ENCODE measurements at places on chromosomes 6 and 20.
A peak's percentile ranks its signal among the peaks of the same experiment; 100 is the strongest.

DNA sequence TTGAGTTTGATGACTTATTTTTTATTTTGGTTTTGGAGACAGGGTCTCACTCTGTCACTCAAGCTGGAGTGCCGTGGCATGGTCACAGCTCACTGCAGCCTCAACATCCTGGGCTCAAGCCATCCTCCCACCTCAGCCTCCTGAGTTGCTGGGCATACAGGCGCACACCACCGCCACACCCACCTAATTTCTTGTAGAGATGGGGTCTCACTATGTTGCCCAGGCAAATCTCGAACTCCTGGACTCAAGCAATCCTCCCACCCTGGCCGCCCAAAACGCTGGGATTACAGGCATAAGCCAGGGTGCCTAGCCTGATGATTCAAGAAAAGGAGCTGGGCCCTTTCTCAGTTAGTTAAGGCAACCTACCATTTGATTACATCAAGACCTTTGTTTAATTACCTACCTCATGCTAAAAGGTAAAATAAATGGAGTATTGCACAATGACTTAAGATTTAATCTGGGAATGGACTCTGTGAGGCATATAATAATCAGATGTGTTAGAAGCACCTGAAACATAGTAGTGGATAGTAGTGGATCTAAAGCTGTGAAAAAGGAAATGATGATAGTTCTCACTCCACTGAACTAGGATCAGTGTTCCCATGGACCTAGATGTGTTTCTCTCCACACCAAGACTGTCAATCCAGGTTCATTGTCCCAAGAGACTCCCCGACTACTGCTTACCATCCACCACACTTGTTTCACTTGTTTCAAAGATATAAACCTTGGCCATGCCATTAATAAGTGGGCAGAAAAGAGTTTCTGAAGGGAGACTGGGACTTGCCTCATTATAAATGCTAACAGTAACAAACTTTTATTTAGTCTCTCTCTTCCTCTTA lies 2.1 kb downstream of the TNFRSF21 start:
- DNase-seq, result no peak

GRCh38 chr6:115592025-115592424 lies 468.7 kb downstream of the FRK start:
- no peak for DNase-seq

DNA sequence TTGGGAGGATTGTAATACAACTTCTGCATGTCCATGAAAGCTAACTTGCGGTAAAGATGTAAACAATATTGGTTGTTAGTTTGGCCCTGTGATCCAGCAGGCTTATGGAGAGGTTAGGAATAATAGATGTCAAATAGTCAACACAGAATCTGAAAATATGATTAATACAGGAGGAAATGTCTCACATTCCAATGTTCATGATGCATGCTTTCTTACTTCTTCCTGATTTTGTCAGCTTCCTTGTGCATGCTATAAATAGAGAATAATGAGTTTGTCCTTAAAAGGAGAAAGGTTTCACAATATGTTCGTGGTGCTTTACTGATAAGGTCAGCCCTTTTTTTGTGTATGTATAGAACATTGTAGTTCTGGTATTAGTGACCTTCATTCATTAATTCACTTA lies 136.7 kb downstream of the MMUT start:
- DNase-seq, result peak; percentile 34

- DNase-seq, result peak; percentile 70
These were observed at the start of gene BMP2 for GRCh38 chr20:6767536-6768227. TSS of gene BMP2 (plus strand) at chr20:6767686. CDS start at chr20:6770127, 2,441 bp downstream.

DNA sequence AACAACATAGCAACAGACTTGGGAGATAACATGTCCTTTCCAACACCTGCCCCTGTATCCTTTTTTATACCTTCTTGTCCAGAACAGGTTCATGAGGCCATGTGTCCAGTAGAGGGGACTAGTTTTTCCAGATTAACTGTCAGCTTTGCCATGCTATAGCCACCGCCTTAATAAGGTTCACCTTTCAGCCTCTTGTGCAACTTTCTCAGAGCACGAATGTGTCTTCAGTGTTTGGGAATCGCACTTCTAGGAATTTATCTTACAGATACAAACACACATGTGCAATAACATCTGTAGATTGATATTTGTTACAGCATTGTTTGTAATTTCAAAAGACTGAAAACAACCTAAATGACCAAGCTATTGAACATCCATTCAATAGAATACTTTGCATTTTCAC lies 21.4 kb downstream of the NCR2 start:
- no peak for DNase-seq

DNA sequence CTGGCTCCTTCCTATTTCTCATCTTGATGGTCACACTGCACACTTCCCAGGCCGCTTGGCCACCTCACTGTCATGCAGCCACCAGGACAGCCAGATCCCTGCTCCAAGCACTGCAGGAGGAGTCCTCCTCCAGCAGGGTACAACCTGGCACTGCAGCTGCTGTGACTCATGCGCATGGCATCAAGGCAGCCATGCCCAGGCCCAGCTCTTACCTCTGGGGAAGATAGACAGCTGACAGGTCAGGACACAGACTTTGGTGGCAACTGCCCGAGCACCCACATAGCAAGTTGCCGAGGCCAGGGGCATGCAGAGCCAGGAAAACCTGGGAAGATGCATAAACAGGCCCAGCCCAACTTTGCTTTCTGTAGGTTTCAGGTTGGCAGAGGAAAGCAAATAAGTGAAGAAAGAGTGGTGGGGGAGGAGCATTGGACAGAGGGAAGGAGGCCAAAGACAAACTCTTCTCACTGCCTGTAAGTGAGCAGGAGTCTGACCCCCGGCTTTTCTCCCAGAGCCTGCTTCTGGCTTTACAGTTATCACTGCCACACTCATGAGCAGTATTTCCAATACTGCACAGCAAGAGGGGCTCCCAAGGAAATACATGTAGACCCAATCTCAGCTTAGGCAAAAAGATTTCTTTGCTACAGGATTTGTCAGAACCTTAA lies 38.8 kb downstream of the SLC22A3 start:
- DNase-seq, result no peak

- no peak for DNase-seq
These were observed 29.7 kb downstream of the AKAP12 start for GRCh38 chr6:151269321-151269995.
